ENCODE measurements at places on chromosomes 16 and 17. TPM values are rescaled to one million over a fixed set of nuclear protein-coding genes. Genes with fewer than 3 reads are reported as not detected.

DNA sequence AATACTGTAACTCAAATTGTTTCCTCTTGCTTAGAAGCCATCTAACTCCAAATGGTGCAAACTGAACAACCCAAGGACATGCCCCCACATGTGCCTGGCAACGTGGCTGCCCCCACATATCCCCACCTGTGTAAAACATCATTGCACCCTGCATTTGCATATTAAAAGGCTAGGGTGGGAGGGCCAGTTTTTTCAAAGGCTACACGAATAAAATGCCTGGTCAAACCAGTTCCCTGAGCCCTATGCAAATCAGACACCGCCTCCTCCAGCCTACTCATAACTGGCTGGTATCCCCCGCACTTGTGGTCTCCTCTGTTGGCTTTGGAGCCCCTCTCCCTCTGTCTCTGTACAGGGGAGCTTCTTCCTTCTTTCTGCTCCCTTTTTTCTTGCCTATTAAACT, 26.7 kb downstream of the C16orf54 start:
- H3K4me1 ChIP-seq: no peaks in the 10 kb centered on the region
- no peak overlapping the region for H3K4me3 ChIP-seq
- no peaks in the 10 kb centered on the region for H3K27me3 ChIP-seq
- no peaks in the 10 kb centered on the region for H3K36me3 ChIP-seq
- H3K27ac ChIP-seq: no peak overlapping the region

- no peak for DNase-seq
- H3K27me3 ChIP-seq: no peaks in the 10 kb centered on the region
- no peaks in the 10 kb centered on the region for H3K36me3 ChIP-seq
- H3K4me1 ChIP-seq: no peaks in the 10 kb centered on the region
These were observed 436.2 kb upstream of the ZFHX3 start for GRCh38 chr16:73483934-73484711.

DNA sequence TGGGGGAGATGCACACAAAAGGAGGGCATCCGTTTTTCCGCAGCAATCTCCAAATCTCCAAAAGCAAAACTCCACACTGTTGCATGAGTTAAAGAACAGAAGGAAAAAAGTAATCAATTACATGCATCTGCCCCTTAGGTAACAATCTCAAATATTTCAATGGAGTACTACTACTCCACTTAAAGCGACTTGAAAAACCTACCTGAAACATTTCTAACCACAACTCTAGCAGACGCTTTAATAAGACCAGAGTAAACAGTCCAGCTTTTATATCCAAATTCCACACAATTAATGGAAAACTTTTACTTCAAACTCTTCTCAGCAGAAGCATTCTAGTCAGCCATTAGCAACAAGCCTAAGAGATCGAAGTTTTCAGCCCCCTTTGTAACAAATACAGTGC, 29.9 kb downstream of the AP1G1 start:
- no peak overlapping the region for H3K4me3 ChIP-seq
- no peaks in the 10 kb centered on the region for H3K36me3 ChIP-seq
- no peaks in the 10 kb centered on the region for H3K27me3 ChIP-seq

DNA sequence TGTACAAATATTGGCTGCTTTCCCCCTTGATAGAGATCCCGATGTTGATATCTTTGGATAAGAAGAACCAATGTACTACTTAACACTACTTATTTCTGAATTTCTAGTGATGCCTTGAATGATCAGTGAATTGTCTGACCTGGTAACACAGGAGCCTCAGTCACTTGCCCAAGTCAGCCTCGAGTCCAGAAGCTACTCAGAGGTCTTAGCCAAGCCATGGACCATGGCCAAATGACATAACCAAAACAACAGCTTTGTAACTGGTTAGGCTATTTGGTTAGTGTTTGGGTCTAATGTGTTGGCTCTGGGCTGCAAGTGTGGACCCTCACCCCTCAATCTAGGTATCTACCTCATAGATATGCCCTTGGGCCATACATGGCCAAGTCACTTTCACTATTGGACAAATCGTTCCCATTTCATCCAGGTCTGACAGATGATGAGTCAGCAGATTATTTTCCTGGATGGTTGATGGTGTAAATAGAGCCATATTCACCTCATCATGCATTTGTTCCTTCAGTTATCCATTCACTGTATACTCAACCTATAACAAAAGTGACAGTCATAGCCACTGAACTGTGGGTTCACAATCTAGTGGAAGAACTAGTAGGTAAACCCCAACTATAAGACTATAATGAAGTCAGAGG, 3.5 kb downstream of the RBFOX1 start:
- no peak for DNase-seq
- H3K4me1 ChIP-seq: no peaks in the 10 kb centered on the region

The SLFN14 gene
- total RNA-seq: not detected

Measured in pancreas (tissue), 10 donors.